ENCODE measurements at places on chromosomes 12 and 14.

DNA sequence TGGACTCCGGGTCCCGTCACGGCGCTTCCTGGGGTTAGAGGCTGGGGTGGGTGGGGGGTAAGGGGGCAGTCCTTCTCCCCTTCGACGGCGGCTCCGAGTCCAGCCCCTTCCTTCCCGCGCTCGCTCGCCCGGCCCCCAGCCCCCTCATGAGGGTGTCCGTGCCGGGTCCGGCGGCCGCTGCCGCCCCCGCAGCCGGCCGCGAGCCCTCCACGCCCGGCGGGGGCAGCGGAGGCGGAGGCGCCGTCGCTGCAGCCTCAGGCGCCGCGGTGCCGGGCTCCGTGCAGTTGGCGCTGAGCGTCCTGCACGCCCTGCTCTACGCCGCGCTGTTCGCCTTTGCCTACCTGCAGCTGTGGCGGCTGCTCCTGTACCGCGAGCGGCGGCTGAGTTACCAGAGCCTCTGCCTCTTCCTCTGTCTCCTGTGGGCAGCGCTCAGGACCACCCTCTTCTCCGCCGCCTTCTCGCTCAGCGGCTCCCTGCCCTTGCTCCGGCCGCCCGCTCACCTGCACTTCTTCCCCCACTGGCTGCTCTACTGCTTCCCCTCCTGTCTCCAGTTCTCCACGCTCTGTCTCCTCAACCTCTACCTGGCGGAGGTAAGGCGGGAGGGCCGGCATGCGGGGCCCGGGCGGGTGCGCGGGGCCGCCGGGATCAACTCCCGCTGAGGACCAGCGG lies 500 bp downstream of the GPR137C start:
- peak; percentile 67 for DNase-seq

- DNase-seq: no peak
These were observed 177.5 kb downstream of the DACT1 start for GRCh38 chr14:58815161-58815701.

GRCh38 chr14:68547305-68548193 lies 245.3 kb downstream of the ZFP36L1 start:
- DNase-seq: no peak

- no peak for DNase-seq
These were observed 24.4 kb downstream of the NEUROD4 start for GRCh38 chr12:55044135-55044534.

GRCh38 chr12:42474391-42474790 lies 115.2 kb downstream of the PRICKLE1 start:
- no peak for DNase-seq

DNA sequence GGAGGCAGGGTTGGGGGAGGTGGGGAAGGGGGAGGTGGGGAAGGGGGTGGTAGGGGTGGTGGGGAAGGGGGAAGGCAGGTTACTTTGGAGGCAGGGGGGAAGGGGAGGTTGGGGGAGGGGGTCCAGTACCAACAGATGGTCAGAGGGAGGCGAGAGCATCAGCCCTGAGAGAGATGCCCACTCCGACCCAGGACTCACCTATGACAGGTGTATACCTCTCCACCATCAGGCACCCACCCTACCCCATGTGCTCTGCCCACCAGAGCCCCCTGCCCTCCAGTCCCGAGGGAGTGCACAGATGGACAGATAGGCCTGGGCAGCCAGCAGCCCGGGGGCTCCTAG lies 18.6 kb downstream of the JAG2 start:
- DNase-seq: no peak

DNA sequence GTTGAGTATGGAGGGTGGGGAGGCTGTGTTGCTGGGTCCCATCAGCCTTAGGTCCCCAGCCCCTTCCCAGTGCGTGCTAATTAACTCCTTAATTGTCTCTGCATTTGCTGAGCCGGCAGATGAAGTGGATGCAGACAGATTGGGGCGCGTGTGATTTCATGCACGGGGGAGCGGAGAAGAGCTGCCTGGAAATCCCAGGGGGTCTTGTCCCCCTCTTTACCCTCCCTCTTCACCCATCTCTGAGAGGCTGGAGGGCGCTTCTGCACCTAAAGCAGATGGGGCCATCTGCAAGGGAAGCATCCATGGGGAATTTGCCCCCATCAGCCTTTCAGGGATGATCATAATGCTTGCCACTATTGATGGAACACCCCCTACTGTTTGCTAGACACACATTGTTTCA lies 4.4 kb upstream of the ASIC1 start:
- DNase-seq: no peak

- DNase-seq: no peak
These were observed 172.4 kb upstream of the CAND1 start for GRCh38 chr12:67096533-67097318.

- DNase-seq: no peak
These were observed 42.8 kb downstream of the PITPNM2 start for GRCh38 chr12:123107926-123108681.

GRCh38 chr14:50319721-50320120 lies 7.6 kb downstream of the DMAC2L start:
- no peak for DNase-seq

DNA sequence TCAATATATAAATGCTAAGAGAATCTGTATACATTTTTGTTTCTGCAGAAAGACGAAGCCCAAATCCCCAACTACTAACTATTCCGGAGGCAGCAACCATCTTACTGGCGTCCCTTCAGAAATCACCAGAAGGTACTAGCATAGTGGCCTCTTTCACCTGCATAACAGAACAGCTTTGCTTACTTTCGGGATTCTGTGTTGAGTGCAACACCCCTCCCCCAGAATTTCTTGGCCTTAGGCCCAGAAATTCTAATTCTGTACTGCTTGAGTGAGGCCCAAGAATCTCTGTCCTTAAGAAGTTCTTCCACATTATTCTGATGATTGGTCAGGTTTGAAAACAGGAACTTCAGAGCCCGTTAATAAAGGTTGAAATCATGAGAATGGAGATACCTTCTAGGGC lies 2.9 kb downstream of the SPX start:
- DNase-seq: no peak

- no peak for DNase-seq
These were observed 2.8 kb downstream of the ARHGEF40 start for GRCh38 chr14:21072781-21073339.

Measured in activated T-cell treated with anti-CD3 and anti-CD28 coated beads, Interleukin-2, amount 50 U/mL, for 24 hours (primary cell).